ENCODE measurements at places on chromosomes 7 and 10.

DNA sequence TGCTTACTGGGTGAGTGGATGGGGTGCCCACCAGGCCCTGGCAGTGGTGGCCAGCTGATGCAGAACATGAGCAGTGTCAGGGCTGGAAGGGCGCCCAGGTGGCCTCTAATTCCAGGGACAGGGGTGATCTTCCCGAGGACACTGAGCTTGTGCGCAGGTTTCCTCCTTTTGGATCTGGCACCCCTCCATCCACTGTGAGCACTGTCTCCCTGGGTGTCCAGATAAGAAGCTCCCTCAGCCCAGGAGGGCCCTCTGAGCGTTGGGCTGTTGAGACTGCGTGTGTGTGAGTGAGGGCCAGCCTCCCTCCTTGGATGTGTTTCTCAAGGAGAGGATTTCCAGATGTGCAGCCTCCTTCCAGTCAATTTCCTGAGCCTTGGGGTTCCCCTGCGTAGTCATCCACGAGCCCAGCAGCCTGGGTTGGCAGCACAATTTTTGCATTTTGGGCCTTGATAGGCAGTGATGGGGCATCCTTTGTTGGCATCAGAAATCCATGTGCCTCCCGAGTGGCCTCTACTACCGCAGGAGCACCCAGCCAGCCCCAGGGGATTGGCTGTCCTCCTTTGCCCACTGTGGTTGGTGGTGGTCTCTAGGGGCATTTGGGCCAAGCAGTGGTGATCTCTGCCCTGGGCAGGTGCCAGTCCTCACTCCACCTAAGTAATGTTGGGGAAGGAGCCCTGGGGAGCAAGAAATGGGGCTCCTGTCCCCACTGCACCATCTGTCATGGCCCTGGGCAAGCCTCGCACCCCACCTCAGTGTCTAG is 20.9 kb upstream of the BTBD16 start:
- H3K27ac ChIP-seq: no peak overlapping the region
- DNase-seq: no peak
- no peak overlapping the region for H3K4me3 ChIP-seq
- H3K4me1 ChIP-seq: no peaks in the 10 kb centered on the region

DNA sequence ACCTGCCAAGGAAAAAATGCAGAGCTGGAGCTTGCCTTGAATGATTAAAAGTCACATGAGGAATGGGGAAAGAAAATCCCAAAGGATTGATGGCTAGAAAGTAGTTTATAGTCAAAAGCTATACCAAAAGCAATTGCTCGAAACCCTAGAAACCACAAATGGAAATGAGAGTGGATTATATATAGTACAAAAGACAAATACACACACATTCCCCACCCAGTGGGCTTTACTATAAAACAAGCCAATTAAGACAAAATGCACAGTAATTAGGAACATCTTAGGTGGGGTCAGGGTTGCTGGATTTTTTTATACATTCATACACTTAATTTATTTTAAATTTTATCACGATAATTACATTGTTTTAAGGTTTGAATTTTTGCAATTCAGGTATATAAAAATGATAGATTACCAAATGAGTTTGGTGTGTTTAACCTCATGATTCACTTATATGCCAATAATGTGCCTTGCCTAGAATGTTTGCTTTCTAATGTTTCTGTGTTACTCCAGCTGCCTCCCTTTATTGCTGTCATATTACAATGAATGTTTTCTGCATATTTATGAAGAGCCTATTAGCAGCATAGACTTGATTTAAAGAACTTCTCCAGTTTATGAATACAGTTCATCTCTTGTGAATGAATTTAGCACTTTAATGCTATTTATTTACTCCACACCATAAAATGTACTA is 421.3 kb downstream of the EXOC4 start:
- H3K36me3 ChIP-seq: no peaks in the 10 kb centered on the region
- H3K4me1 ChIP-seq: peaks cover under 1% of the 10 kb centered on the region
- H3K27ac ChIP-seq: no peak overlapping the region
- H3K27me3 ChIP-seq: no peaks in the 10 kb centered on the region

DNA sequence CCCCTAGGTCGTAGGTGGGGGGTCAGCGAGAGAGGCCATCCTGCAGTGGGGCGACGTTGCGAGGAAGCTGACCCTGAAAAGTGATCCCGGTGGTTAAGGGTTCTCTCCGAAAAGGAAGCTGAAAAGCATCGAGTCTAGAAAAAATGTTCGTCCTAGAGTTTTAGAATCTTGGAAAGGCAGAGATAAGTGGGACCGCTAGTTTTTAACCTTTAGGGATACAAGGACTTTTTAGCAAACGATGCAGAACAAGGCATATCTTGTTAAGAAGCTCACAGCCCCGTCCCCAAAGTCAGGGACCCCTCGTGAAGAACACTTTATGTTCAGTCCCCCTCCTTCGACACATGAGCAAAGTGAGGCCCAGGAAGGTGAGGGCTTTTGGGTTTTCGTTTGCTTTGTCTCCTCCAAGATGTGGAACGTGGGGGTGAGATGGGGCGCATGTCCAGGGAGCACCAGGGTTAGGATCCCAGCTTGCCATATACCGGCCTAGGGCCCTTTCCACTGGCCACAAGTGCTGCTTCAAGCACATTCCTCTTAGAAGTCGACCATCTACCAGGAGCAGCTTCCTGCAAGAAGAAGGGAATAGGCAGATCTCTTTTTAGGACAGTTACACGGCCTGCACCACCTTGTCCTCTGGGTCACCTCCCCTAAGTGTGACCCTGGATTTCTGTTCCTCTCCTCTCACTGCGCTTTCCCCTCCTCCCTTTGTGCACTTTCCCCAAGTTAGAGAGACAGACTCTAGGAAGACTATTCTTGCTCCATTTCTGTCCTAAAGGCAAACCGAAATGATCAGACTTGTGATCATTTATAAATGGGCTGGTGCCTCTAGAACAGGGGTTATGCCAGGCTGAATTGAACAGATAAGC is 969 bp downstream of the SLC35G1 start:
- peaks cover 4% of the 10 kb centered on the region for H3K4me1 ChIP-seq
- H3K27me3 ChIP-seq: peaks cover 19% of the 10 kb centered on the region
- peak overlapping the region; percentile 82 for H3K4me3 ChIP-seq
- peak overlapping the region; percentile 31 for H3K27ac ChIP-seq

DNA sequence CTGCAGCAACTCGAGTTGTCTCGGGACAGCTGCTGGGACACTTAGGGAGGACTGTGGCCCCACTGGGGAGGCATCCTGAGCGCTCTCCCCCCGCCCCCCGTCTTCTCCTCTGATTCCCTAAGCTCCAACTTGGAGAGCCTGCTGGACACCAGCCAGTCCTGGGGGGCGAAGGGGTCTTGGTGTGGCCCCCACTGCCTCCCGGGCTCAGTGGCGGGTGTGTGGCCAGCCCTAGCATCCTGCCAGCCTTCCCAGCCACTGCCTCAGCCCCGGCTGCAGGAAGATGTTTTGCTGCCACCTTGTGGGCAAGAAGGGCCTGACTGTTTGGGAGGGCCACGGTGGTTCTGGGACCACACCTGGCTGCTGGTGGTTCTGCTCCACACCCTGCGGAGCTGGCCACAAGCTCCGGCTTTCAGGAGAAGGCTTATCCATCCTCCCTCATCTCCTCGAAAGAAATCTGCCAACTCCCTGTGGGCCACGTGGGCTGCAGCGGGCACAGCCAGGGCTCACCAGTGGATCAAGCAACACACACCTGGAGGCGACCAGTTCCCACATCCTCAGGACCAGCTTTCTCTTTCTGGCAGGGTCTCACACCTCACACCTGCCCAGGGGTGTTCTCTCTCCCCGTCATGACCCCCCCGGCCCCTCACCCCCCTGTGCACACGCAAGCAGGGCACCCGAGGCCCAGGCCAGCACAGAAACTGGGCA is 24.8 kb downstream of the AGAP3 start:
- DNase-seq: peak; percentile 75
- peaks cover 14% of the 10 kb centered on the region for H3K36me3 ChIP-seq
- no peak overlapping the region for H3K27ac ChIP-seq

- H3K4me1 ChIP-seq: peaks cover 13% of the 10 kb centered on the region
- H3K36me3 ChIP-seq: peaks cover 5% of the 10 kb centered on the region
- no peak overlapping the region for H3K4me3 ChIP-seq
- H3K27ac ChIP-seq: peak overlapping the region; percentile 93
- H3K27me3 ChIP-seq: no peaks in the 10 kb centered on the region
Measured at GRCh38 chr10:119393421-119393820, 149.1 kb downstream of the RGS10 start.

DNA sequence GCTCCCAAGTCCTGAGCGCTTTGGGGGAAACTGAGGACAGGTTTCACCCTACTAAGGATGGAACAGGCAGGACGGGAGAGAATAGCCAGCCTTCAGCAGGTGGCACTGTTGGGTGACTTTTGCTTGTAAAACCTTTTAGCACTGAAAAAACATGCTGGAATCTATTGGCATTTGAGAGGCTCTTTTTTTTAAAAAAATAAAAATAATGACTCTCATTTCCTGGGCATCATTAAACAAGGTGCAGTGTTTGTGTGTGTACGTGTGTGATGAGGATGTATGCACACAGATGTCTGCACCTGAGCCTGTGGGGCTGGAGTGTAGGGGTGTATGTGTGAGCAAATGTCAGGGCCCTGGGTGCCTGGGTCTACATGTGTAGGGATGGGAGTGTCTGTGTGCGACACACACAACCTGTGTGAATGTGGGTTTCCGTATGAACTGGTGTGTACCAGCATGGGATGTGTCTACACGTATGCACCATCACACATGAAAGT is 177.9 kb downstream of the RPS24 start:
- no peak for DNase-seq
- H3K4me3 ChIP-seq: no peak overlapping the region
- H3K27me3 ChIP-seq: peaks cover 54% of the 10 kb centered on the region
- H3K4me1 ChIP-seq: peaks cover 2% of the 10 kb centered on the region
- no peaks in the 10 kb centered on the region for H3K36me3 ChIP-seq

DNA sequence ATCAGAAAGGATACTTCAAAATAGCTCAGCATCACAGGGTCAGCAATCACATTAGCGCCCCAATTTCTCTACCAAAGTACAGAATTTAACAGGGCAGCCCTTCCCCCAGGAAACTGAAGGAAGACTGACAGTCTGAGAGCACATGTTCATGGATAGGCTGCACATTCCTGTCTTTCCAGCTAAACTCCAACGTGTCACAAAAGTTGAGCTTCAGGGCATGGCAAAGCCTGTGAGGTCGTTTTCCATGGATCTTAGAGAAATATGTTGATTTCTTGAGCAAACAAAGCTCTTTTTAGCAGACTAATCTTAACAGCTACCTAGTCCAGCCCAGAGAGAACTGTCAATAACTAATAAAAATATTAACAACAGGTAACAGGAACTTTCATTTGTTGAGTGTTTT is 207.9 kb downstream of the GRM3 start:
- no peaks in the 10 kb centered on the region for H3K4me1 ChIP-seq
- H3K27me3 ChIP-seq: no peaks in the 10 kb centered on the region
- DNase-seq: no peak

DNA sequence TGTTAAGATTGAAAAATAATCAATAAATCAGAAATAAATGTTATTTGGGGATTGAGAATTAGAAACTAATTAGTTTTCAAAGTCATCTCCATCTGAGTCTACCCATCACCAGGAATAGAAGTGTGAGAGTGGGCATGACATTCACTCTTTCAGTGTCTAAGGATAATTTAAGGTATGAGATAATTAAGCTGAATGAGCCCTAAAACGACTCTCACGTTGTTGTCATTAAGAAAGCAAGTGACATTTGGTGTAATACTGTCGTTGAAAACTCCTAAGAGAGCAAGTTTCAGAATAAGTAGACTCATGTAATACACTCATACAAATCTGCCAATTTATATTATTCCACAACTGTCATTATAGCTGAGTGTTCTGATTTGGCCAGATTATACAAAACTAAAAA is 7.1 kb downstream of the AGMO start:
- no peaks in the 10 kb centered on the region for H3K36me3 ChIP-seq
- H3K27me3 ChIP-seq: no peaks in the 10 kb centered on the region
- no peaks in the 10 kb centered on the region for H3K4me1 ChIP-seq
- H3K4me3 ChIP-seq: no peak overlapping the region

GRCh38 chr7:65269150-65269856 is 104.4 kb upstream of the ZNF92 start:
- H3K27me3 ChIP-seq: peaks cover 70% of the 10 kb centered on the region
- H3K4me1 ChIP-seq: peaks cover 5% of the 10 kb centered on the region
- no peaks in the 10 kb centered on the region for H3K36me3 ChIP-seq

GRCh38 chr7:45123913-45124710 is 12.6 kb upstream of the TBRG4 start:
- H3K4me3 ChIP-seq: peak overlapping the region; percentile 66
- DNase-seq: no peak
- H3K4me1 ChIP-seq: peaks cover 17% of the 10 kb centered on the region
- H3K36me3 ChIP-seq: no peaks in the 10 kb centered on the region
- H3K27ac ChIP-seq: no peak overlapping the region

DNA sequence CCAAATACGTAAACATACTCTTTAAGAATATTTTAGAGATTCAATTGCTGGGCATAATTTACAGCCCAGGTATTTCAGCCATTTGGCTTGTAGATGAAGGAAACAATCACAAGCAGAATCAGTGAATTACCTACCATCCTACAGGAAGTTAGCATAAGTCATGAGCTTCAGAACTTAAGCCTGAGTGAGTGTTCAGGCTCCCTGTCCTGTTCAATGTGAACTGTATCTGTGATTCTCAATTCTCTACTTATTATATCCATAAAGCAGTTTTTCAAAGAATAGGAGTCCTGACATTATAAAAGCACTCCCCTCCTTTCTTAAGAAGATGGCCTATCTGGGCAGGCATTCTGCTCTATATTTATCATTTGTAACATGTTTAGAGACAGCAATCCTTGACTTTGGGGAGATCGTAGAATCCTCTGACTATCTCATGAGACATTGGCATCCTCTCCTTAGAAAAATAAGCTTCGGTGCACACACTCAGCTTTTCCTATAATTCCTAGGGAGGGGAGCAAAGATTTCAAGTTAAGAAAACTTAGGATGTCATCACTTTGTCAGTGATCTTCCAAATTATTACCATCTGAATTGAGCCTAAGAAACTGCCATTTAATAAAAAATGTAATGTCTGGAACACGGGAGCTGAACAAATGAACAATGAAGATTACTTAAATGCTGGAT is 645.2 kb upstream of the IGFBP3 start:
- no peak overlapping the region for H3K27ac ChIP-seq
- no peak overlapping the region for H3K4me3 ChIP-seq
- no peaks in the 10 kb centered on the region for H3K4me1 ChIP-seq
- H3K36me3 ChIP-seq: no peaks in the 10 kb centered on the region

DNA sequence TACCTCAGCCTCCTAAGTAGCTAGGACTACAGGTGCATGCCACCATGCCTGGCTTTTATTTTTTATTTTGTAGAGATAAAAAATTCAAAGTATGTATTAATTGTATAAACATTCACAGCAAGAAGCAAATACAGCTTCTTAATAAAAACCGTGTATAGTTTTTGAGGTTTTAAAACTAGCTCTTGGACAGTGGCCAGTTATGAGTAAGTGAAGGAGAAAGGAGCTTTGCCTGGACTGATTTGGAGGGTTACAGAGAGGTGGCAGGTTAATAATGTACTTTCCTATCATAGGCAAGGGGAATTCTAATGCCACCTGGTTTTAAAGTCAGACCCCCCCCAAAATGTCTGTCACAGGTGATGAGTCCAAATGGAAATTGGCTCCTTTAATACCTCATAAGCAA is 43.4 kb downstream of the ZNRF2 start:
- peaks cover 20% of the 10 kb centered on the region for H3K36me3 ChIP-seq
- H3K4me3 ChIP-seq: no peak overlapping the region
- DNase-seq: no peak
- peaks cover 69% of the 10 kb centered on the region for H3K4me1 ChIP-seq

Data from effector memory CD8-positive, alpha-beta T cell (primary cell).